Activated T-helper 2 cell treated with anti-CD3 and anti-CD28 coated beads, Interferon-gamma antibody, Interleukin-2, Interleukin-4, amounts not matched to agents 10 μg/mL and 5 μg/mL and 100 μg/mL, durations not matched to agents 14 hours and 24 hours and 36 hours (primary cell): ENCODE measurements at places on chromosomes 11 and 22.

GRCh38 chr22:47160141-47160541 lies 397.7 kb downstream of the TBC1D22A start:
- DNase-seq: no peak

DNA sequence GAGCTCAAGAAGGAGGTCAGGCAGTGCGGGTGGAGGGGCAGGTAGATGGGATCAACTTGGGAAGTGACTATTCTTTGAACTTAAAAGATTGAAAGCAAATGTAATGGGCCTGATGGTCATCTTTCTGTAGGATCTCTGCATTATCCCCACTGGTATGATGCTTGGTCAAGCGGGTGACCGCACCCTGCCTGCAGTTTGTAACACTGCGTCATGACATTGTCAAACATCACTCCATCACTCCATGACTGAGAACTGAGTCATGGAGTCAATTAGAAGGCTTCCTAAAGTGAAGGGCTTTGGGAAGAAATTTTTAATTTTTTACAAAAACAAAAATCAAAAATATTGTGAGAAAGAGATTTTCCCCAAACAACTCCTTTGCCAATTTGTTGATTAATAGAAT lies 62.4 kb upstream of the BMAL1 start:
- DNase-seq: no peak

- no peak for DNase-seq
Observed at GRCh38 chr22:24076091-24076867, 65.2 kb downstream of the CABIN1 start.

DNA sequence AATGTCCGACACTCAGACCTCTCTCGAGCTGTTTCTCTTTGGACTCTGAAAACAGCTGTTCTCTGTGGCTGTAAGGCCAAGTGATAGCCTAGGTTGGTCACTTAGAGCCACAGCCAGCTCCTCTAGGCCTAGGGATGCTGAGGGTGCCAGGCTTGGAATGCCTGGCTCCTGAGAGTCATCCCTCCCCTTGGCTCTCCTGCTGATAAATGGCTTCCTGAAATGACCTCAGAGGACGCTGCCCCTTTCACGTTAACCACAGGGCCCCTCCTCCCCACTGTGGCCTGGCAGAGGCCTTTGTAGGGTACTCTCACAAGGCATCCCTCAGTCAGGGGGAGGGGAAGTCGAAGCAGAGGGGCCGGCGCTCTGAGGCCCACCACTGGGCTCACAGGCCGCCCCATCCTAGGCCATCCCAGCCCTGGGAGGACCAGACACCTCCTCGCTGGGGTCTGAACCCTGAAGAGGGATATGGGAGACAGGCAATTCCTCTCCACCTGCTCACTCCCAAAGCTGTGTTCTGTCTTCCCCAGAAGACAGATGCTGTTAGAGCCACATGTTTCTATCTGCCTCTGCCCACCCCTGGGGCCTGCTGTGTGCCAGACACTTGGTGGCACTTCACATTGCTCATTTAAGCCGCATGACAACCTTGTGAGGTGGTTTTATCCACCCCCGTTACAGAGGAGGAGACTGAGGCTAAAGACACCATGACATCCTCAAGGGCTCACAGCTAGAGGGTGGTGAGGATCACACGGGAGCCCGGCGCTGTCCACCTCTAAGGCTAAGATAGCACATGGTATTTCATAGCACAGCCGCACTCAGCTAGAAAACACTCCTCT lies 50.9 kb downstream of the ARFGAP3 start:
- DNase-seq: no peak

DNA sequence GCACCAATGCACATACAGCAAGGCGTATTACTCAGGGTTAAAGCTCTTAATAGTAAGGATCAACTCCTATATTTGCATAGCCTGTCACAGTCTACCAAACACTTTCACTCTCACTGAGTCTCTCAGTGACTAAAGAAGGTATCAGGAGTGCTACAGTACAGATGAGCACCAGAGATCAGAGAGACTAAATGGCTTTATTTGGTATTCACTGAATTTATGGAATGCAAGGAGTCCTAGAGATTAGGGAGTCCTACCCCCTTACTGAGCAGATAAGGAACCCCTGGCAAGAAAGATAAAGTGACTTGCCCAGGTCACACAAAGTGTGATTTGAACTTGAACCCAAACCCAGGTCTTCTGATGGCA lies 396.4 kb upstream of the CCDC90B start:
- no peak for DNase-seq

DNA sequence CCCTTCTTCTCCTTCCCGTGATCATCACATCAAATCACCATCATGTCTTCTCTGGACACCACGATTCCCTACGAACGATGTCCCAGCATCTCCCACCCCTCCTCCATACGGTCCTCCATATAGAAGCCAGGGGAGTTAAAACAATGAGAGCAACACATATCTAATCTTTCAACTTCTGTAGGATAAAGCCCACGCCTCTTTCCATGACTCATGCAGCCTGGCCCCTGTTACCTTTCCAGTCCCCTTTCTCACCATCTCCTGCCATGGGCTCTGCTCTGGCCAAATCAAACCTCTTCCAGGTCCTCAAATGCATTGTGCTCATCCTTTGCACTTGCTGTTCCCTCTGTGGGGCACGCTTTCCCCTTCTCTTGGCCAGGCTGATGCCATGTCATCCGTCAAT lies 23.6 kb downstream of the RPS6KA4 start:
- DNase-seq: no peak

GRCh38 chr22:42702675-42703074 lies 18.0 kb downstream of the A4GALT start:
- no peak for DNase-seq

DNA sequence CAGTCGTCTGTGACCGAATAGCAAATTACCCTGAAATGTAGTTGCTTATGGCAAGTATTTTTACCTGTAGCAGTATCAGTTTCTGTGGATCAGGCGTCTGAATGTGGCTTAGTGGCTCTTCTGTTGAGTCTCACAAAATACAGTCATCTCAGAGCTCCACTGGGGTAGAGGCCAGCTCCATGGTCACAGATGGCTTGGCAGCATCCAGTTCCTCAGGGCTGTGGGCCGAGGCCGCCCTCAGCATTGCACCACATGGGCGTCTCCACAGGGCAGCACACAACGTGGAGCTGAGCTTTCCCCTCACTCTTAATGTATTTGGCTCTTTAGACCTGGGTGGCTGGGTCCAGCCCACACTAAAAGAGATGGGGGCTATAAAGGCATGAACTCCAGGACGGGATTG lies 57.8 kb downstream of the SBF1 start:
- DNase-seq: no peak

- no peak for DNase-seq
Observed at GRCh38 chr11:64872790-64873488, 5.5 kb downstream of the EHD1 start.

- no peak for DNase-seq
Observed at GRCh38 chr11:55658031-55658573, 3.9 kb upstream of the OR4C6 start.

GRCh38 chr22:40660730-40661129 lies 18.6 kb upstream of the MCHR1 start:
- DNase-seq: no peak

DNA sequence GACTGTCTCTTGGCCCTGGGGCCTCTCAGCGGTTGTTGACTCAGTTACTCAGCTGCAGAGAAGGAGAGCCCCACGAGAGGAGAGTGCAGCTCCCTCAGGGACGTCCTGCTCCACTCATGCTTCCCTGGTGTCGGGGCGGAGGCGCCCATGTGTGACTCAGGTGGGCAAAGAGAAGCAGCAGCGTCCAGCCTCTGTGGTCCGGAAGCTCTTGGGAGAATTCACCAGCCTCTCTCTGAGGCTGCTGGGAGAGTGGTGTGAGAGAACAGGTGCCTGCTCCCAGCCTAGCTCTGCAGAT lies 25.7 kb downstream of the GLB1L2 start:
- no peak for DNase-seq

DNA sequence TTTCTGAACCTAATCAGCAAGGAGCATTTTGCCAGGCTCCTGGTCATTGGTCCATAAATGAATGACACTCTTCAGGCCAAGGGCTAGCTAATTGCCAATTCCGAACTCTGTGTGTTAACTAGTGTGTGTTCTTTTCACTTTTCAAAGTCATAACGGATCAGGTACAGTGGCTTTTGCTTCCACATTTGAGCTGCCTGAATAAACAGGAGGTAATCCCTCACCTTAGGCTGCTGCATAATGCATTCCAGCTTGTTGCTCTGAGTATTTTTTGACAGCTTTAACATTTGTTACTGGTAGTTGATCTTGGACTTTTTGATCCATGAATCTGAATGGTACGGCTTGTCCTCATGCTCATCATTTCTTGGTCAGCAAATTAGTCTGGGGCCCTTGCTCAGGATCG lies 485.1 kb downstream of the CNTN5 start:
- DNase-seq: no peak

GRCh38 chr11:96282625-96283220 lies 60.3 kb downstream of the MAML2 start:
- DNase-seq: no peak

DNA sequence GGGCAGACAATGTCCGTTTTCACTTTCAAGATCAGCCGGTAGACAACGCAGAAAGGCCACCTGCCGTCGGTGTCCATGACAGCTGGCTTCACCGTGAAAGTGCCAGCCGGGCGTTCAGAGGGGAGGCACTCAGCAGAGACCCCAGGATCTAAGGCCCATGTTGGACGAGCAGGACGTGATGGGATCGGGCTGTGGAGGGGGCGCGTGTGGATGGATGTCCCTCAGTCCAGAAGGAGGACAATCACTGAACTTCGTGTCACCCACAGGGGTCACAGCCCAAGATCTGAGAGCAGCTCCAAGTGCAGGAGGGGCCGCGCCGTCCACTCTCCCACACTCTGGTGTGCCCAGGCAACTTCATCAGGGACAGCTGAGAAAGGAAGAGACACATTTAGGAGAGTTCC lies 164.4 kb downstream of the BRD1 start:
- DNase-seq: no peak

DNA sequence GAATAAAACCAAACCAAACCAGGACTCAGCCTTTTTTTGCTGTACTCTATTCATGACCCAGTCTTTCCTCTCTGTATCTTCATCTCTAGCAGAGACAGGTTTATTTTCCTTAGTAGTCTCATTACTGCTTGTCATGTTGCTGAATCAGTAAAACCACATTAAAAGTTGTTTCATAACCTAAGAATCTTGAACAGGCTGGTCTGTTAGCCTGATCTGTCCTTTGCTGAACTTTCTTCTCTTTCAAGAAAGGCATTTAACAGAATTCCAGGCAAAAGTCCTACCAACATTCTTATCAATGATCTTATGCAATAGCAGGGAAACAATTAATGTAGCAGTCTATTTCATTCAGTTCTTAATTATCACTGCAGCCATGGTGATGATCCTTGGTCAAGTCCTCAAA lies 197.7 kb downstream of the CASP12 start:
- DNase-seq: no peak

- DNase-seq: no peak
Observed at GRCh38 chr22:30185129-30185528, 61.4 kb downstream of the LIF start.

GRCh38 chr11:121983901-121984300 lies 132.1 kb downstream of the BLID start:
- DNase-seq: no peak

GRCh38 chr11:132365650-132366049 lies 995.2 kb downstream of the NTM start:
- no peak for DNase-seq
